Hematopoietic multipotent progenitor cell treated with erythropoietin and hydrocortisone succinate and interleukin-3 and kit ligand, for 17 days (in vitro differentiated cells): ENCODE measurements at places on chromosomes 1 and 21.

DNA sequence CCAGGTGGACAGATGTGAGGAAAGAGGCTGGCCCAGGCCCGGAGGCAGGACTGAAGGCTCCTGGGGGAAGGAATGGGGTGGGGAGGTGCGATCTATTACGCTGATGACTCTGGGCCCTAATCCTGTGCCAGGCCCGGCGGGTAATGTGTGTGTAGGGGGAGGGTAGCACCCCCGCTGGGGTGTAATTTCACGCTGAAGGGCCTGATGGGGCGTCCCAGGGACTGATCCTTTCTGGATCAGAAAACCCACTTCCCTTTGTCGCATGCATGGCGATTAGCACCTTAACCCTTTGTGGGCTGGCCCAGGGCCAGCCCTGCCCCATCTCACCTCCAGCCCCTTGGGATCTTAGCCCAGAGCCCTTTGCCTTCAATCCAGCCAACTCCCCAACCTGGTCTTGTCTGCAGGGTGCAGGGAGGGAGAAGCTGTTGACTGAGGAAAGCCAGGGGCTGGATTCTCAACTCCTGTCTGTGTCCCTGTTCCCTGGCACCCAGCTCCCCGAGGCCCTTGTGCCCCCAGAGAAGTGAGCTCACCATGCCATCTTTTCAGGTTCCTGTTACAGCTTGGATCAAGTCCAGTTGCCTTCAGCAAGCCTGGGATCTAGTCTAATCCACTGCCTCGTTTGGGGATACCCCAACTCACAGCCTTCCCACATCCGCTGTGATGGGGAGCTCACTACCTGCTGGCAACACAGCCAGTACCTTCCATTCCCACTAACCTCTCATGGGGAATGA lies 26.0 kb downstream of the KNCN start:
- DNase-seq: no peak

DNA sequence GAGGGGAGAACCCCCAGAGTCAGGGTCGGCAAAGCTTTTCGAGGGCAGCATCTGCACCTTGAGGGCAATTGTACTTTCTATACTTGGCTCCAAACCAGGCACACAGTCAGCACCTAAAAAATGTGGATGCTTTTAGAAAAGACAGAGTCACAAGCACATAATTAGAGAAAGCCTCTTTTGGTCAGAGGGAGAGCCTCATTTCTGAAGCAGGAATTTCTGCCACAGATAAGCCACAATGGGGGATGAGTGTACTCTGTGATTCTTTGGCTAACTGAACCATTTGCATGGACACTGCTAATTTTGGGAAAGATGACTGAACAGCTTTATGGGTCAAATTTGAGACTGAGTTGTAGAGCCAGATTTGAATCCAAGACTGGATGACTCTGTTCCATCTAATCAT lies 635.7 kb downstream of the KIF26B start:
- no peak for DNase-seq

- no peak for DNase-seq
These were observed 15.0 kb upstream of the TTC22 start for GRCh38 chr1:54816130-54816529.

DNA sequence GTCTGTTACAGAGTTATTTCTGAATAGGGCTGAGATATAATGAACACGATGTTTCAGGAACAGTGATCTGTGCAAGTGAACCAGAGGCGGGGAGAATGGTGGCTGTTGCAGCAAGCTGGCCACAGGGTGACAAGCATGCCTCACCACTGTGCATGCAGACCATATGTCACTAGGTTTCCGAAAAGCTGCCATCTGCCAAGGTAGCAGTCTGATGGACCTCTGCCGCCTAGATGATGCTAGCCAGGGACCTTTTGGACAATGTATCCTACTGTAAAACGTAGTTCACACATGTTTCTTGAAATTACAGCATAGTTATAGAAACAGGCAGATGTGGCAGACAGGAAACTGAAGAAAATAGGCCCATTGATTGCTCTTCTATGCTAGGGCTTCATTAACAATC lies 204.2 kb upstream of the RRP15 start:
- no peak for DNase-seq

- DNase-seq: peak; percentile 52
These were observed 9.4 kb downstream of the LAPTM5 start for GRCh38 chr1:30748098-30748698.

DNA sequence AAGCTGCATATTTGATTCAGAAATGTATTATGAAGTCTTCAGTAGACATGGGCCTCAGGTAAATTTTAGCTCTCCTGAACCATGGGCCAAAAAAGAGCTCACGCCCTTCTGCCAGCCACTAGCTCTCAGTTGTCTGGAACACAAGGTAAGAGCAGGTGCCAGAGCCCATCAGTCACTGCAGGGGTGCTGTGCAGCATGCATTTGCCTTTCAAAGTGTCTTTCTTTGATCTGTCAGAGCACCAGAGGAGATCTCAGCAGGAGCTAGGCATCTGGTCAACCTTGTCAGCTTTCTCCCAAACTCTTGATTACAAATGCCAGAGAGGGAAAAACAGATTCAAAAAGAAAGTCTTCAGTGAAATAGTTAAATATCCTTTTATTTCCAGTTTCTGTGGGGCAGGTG lies 332.3 kb downstream of the COL11A1 start:
- no peak for DNase-seq

DNA sequence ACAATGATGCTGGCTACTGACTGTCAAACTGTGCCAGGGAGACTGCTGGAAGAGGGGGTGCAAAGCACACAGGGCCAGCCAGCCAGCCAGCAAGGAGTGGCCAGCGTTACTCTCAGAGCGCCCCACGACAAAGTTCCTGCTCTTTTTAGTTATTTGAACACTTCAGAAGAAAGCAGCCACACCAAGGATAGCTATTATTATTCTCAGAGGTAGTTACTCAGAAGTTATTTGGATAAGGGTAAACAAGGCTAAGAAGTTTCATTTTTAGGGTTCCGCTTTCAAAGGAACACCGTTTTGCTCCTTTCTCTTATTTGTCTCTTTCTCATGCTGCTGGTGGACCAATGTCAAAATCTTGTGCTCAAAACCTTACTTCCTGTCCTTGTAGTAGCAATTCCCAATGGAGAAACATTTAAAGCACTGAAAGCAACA lies 59.9 kb downstream of the VANGL2 start:
- DNase-seq: no peak

GRCh38 chr1:38005195-38006007 lies at the start of gene FHL3:
Gene FHL3, minus strand, starts transcription at chr1:38005514. Its CDS starts 6,102 bp downstream, at chr1:37999412.
- DNase-seq: no peak

DNA sequence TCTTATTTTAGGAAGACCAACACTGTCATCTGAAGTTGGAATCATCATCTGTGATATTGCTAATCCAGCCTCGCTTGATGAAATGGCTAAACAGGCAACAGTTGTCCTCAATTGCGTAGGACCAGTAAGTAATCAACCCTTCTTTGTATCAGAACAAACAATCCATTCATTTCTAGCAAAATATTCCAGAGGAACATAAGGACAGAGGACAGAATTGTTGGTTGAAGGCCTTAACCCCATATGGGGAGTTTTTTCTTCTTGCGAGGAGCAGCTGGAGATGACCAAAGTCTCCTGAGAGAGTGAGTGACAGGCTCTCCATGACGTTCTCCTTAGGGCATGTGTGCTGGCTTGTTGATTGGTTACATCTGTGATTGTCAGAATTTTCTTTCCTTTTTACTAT lies 2.7 kb downstream of the SCCPDH start:
- DNase-seq: no peak

DNA sequence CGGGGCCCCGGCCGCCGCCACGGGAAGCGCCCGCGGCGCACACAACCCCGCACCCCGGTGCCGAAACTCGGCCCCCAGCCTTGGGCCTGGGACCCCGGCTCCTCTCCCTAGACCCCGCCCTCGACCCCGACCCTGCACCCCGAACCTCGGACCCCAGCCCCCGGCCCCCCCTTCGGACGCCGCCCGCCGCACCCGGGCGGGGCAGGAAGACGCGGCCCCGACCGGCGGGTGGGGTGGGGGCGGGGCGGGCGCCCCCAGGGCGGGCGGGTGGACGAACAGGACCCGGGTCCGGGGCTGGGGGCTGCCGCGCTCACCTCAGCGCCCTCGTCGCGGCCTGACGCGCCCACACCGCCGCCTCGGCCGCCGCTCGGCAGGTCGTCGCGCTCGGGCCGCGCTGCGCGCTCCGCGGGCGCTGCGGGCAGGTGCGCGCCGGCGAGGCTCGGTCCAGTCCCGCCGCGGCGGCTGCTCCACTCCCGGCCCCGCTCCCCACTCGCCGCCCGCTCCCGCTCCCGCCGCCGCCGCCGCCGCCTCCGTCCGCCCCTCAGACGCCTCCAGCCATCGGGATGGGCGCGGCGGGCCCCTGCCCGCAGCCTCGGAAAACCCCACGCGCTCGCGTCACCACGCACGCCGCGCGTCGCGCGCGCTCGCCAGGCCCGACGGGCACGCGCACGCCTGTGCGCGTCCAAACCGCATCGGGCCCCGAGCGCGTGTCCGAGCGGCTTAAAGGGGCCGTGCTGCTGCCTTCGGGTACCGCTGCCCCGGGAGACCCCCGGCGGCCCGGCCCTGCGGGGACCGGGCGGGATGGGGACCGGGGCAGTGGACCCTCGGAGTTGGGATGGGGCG lies at the start of gene GNB1:
Gene GNB1, minus strand, starts transcription at position 582 of the 843 bp plus-strand sequence. CDS start 65,634 bp downstream, outside the sequence.
- peak; percentile 87 for DNase-seq

- DNase-seq: no peak
These were observed 6.0 kb downstream of the CLSTN1 start for GRCh38 chr1:9817734-9818133.

- DNase-seq: no peak
These were observed 25.3 kb downstream of the FMO2 start for GRCh38 chr1:171210355-171210754.

- no peak for DNase-seq
These were observed 462.6 kb upstream of the ADGRL4 start for GRCh38 chr1:79469139-79469538.

DNA sequence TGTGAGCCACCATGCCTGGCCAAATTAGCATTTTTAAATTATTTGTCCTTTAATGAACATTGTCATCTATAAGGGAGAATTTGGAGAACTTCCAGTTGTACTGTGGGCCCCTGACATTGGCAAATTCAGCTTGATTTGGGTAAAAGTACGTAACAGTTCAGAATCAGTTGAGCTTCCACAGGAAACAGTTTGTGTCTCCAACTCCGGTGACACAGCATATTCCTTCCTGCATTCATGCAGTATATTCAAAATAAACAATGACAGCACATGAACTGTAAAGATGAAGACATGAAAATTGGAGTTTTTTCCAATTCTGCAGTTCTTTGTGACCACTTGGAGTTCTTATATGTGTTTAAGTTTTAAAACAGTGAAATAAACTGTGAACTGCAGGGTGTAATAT lies 28.2 kb downstream of the RNF220 start:
- DNase-seq: peak; percentile 16

DNA sequence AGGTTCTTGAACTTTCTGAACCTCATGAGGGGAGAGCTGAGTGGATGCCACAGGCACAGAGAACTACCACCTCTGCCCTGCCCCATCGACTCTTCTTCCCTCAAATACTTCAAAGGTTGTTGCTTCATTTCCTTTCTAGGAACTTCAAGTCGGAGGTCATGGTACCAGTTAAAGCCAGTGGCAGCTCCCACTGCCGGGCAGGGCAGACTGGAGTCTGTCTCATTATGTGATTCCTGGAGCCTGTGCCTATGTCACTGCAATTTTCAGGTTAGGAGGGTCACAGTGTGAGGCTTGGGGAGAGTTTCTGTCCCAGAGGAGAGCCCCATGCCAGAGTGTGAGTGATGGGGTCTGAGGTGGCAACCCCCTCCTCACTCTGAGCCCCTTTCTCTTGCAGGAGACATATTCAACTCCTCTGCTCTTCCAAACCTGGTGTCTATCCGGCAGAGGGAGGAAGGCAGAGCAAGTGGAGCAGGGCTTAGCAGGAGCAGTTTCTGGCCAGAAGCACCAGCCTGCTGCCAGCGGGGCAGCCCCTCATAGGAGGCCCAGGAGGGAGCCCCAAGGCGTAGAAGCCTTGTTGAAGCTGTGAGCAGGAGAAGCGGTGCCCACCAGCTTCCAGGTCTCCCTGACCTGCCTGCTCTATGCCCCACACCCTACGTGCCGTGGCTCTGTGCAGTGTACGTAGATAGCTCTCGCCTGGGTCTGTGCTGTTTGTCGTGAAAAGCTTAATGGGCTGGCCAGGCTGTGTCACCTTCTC lies 29.3 kb downstream of the CAMK1G start:
- no peak for DNase-seq

- DNase-seq: no peak
These were observed 278.0 kb downstream of the BRINP2 start for GRCh38 chr1:177448652-177449357.

DNA sequence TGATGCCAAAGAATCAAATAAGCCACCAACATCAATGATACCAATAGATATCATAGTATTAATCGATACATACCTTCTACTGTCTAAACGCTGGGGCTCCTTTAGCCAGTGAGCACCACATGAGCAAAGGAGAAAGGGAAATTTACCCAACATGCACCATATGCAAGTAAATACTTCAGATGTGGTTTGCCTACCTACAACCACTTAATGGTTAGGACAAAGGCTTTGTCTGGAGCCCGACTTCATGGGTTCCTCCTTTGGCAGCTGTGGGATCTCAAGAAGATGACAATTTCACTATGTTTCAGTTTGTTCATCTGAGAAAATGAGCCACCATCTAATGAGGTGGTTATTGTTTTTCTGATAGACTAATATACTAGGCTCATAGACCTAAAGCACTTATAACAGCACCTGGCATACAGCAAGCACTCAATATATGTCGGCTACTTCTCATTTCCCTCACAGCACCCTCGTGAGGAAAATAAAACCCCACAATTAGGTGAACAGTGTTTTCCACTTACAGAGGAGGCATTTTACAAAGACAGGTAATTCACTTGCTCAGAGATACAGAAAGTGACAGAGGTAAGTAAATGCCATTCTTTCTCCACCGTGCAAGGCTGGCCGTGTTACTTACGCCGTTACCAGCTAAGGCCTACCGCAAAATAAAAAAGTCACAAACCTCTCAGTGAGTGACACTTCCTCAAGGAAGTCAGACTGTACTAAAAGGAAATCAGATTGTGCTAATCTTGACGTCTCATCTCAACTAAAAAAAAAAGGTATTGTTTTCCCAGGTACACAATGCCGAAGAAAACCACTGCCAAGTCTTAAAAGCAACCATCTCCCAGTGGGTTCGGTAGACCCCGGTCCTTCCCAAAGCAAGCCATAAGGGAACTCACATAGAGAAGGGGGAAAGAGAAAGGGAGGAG lies 1.6 kb downstream of the TTC13 start:
- DNase-seq: no peak

GRCh38 chr21:25986928-25987327 lies 183.6 kb downstream of the APP start:
- DNase-seq: no peak

- DNase-seq: no peak
These were observed 267.0 kb downstream of the KCTD3 start for GRCh38 chr1:215833941-215834729.

DNA sequence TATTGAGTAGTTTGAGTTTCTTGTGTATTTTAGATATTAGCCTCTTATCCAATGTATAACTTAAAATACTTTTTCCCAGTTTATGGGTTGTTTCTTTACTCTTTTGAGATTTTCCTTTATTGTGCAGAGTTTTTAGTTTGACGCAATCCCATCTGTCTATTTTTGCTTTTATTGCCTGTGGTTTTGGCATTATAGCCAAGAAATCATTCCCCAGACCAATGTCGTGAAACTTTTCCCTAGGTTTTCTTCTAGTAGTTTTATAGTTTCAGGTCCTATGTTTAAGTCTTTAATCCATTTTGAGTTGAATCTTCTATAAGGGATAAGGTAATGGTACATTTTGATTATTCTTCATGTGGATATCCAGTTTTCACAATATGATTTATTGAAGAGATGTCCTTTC lies 87.6 kb downstream of the LEPR start:
- no peak for DNase-seq
